ENCODE measurements at places on chromosomes 4 and X.

DNA sequence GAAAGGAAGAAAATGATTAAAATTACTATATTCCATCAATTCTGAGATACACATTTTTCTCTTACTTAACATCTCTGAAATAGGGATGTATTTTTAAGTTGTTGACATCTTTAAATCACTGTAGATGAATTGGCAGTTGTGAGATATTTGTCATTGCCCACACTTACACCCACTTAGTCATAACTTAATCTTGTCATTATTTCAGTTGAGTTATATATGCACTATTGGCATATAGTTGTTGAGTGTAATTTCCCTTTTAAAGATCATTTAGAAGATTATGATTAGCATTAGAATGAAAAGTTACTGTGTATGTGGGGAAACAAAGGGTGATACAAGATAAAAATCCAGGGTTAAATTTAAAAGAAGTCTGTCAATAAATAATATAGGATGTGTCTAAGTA lies 2.2 kb downstream of the AIMP1 start:
- DNase-seq, result no peak

DNA sequence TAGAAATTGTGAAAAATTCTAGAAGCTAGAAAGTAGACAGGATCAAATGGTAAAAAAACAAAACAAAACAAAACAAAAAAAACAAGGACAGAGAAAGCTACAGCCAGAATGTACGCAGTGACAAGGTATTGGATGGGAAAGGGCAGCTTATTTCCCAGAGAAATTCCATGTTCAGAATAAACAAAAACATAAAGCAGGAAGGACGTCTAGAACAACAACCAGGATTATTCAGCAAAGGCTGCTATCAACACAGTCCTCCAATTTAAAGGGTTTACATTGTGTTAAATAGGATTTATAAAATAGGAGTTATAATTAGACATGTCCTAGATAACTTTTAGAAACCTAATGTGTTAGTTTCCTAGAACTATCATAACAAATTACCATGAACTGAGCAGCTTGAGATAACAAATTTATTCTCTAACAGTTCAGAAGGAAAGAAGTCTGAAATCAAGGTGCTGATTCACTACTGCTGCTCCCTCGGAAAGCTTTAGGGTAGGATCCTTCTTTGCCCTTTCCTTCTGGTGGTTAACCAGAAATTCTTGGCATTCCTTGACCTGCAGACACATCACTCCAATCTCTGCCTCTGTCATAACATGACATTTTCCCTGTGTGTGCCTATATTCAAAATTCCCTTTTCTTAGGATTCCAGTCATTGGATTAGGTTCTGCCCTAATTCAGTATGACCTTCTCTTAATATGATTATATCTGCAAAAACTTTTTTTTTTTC lies 175.6 kb downstream of the SNCA start:
- DNase-seq, result no peak

DNA sequence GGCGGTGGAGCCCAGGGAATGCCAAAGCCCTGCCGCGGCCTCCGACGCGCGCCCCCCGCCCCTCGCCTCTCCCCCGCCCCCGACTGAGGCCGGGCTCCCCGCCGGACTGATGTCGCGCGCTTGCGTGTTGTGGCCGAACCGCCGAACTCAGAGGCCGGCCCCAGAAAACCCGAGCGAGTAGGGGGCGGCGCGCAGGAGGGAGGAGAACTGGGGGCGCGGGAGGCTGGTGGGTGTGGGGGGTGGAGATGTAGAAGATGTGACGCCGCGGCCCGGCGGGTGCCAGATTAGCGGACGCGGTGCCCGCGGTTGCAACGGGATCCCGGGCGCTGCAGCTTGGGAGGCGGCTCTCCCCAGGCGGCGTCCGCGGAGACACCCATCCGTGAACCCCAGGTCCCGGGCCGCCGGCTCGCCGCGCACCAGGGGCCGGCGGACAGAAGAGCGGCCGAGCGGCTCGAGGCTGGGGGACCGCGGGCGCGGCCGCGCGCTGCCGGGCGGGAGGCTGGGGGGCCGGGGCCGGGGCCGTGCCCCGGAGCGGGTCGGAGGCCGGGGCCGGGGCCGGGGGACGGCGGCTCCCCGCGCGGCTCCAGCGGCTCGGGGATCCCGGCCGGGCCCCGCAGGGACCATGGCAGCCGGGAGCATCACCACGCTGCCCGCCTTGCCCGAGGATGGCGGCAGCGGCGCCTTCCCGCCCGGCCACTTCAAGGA lies at the start of gene FGF2:
Gene FGF2, plus strand, starts transcription at position 279 of the 705 bp plus-strand sequence. Its CDS starts 344 bp downstream, at position 623.
- no peak for DNase-seq

GRCh38 chr4:135718019-135718418 lies 1516.4 kb upstream of the PABPC4L start:
- DNase-seq, result no peak

Measured in AG04449 (cell line).